ENCODE measurements at places on chromosomes 2 and 18. TPM values are rescaled to one million over a fixed set of nuclear protein-coding genes. Genes with fewer than 3 reads are reported as not detected.

The ALKAL2 gene
- polyA plus RNA-seq, result 1.1 TPM

The LINC00305 gene
- not detected for polyA plus RNA-seq

The GPR35 gene
- polyA plus RNA-seq, result 5.1 TPM

The SPR gene
- polyA plus RNA-seq, result 3.7 TPM

The TMEM198 gene
- 4.6 TPM for polyA plus RNA-seq

The GPR45 gene
- polyA plus RNA-seq, result not detected

Data from muscle of leg (tissue), 16 donors.